Neural progenitor cell (in vitro differentiated cells): ENCODE measurements at places on chromosomes 2 and 18. TPM values are rescaled to one million over a fixed set of nuclear protein-coding genes. Genes with fewer than 3 reads are reported as not detected.

DNA sequence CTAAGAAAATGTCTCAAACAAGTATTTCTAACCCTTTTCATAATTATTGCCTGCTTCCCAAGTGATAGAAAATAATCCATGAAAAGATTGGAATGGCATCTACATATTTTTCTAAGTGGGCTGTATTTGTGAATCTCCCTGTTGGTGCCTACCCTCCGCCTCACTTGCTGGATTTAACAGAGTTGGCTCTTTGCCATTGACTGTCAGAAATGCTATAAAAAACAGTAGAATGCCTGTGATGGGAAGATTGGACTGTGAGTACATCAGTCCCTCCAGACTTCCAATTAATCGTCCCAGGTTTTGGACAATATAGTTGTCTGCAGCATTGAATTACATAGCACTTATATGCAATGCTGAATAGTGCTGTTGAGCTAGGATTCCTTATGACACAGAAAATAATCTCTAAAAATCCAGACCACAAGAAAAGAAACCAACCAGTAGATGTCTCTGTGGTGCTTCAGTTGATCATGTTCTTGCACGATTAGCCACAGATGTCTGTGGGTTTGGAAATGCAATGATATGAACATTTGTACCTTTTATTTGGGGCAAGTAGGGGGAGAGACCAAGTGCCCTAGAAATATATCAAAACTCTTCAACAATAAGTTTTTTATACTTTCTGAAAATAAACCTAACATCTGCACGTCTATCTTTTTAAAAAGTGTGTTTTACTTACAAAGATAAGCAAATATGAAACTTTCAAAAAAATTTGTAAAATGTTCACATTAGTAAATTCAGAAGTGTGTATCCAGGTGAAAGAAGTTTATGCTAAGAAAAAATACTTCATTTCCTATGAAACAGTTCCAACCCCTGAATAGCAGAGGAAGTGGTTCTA is 88.5 kb downstream of the DYNAP start:
- peaks cover 11% of the 10 kb centered on the region for H3K4me1 ChIP-seq
- H3K27ac ChIP-seq = no peak overlapping the region
- H3K4me3 ChIP-seq = no peak overlapping the region
- no peaks in the 10 kb centered on the region for H3K36me3 ChIP-seq
- peak; percentile 49 for DNase-seq

GRCh38 chr2:8534729-8535468 is 147.0 kb upstream of the ID2 start:
- H3K4me1 ChIP-seq = peaks cover 7% of the 10 kb centered on the region
- no peak overlapping the region for H3K27ac ChIP-seq
- H3K27me3 ChIP-seq = no peaks in the 10 kb centered on the region
- no peak for DNase-seq

GRCh38 chr2:200993097-200993496 is 29.6 kb upstream of the ORC2 start:
- no peaks in the 10 kb centered on the region for H3K36me3 ChIP-seq
- H3K4me3 ChIP-seq = no peak overlapping the region

DNA sequence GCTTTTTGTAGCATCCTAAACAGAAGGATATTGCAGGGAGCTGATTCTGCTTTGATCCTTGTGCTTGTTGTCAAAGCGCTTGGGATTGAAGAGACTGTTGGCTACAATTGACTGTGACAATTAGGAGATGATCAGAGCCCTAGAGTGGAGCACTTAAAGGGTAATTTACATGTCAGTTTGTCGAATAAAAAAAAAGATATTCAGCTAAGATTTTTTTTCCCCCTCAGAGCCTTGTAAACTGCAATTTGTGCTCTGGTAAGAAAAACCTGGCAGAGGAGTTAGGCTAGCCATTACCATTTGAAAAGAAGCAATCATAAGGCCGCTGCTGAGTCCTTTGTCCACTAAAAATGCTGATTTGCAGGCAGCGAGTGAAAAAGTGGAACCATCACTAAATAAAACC is 47.8 kb upstream of the ZEB2 start:
- peak; percentile 45 for DNase-seq
- no peaks in the 10 kb centered on the region for H3K27me3 ChIP-seq
- peak overlapping the region; percentile 49 for H3K27ac ChIP-seq
- H3K4me3 ChIP-seq = peak overlapping the region; percentile 24

The POTEE gene
- 4.8 and 6.5 TPM in 2 replicates for total RNA-seq

GRCh38 chr2:55106148-55106547 is 55.9 kb upstream of the RTN4 start:
- H3K27ac ChIP-seq = no peak overlapping the region
- H3K27me3 ChIP-seq = no peaks in the 10 kb centered on the region
- no peaks in the 10 kb centered on the region for H3K36me3 ChIP-seq
- H3K4me3 ChIP-seq = no peak overlapping the region
- DNase-seq = no peak

DNA sequence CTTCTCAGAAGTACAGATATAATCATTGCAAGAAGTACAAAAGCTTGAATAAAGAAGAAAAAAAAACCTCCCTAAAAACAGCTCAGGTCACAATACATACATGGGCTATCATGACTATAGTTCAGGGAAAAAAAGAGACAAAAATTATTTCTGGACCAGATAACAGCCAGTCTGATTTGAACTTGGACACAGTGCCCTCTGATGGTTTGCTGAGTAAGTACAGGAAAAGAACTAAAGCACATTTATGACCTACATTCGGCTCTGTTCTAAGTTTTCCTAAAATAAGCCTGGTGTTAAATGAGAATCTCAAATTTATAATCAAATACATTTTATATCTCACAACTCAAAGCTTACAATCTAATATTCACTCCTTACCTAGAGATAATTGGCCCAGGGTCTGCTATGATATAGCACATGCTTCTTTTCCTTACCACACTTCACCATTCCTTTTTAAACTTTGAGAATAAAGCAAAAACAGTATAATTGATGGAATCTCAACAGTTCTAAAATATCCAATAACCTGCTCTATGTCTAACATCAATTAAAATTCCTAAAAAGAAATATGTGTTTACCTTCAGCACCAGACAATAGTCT is 81.1 kb downstream of the RAPH1 start:
- no peaks in the 10 kb centered on the region for H3K27me3 ChIP-seq
- H3K36me3 ChIP-seq = peaks cover 7% of the 10 kb centered on the region
- H3K27ac ChIP-seq = no peak overlapping the region
- DNase-seq = peak; percentile 30

DNA sequence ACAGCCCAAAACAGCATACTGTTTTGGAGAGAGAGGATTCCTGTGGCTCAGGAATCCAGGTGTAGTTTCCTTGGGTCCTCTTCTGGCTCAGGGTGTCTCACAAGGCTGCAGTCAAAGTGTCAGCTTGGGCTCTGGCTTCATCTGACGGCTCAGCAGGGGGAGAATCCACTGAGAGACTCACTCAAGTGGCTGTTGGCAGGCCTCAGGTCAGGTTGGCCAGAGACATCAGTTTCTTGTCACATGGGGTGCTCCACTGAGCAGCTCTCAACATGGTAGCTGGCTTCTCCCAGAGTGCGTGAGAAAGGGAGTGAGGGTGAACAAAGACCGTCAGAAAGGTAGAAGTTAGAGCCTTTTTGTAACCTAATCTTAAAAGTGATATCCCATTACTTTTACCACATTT is 168.4 kb downstream of the SOCS6 start:
- H3K36me3 ChIP-seq = no peaks in the 10 kb centered on the region
- no peak overlapping the region for H3K4me3 ChIP-seq
- no peaks in the 10 kb centered on the region for H3K27me3 ChIP-seq

- no peak overlapping the region for H3K27ac ChIP-seq
- H3K27me3 ChIP-seq = no peaks in the 10 kb centered on the region
- no peaks in the 10 kb centered on the region for H3K4me1 ChIP-seq
- DNase-seq = no peak
Measured at GRCh38 chr2:30670453-30670852, 136.8 kb downstream of the CAPN13 start.

DNA sequence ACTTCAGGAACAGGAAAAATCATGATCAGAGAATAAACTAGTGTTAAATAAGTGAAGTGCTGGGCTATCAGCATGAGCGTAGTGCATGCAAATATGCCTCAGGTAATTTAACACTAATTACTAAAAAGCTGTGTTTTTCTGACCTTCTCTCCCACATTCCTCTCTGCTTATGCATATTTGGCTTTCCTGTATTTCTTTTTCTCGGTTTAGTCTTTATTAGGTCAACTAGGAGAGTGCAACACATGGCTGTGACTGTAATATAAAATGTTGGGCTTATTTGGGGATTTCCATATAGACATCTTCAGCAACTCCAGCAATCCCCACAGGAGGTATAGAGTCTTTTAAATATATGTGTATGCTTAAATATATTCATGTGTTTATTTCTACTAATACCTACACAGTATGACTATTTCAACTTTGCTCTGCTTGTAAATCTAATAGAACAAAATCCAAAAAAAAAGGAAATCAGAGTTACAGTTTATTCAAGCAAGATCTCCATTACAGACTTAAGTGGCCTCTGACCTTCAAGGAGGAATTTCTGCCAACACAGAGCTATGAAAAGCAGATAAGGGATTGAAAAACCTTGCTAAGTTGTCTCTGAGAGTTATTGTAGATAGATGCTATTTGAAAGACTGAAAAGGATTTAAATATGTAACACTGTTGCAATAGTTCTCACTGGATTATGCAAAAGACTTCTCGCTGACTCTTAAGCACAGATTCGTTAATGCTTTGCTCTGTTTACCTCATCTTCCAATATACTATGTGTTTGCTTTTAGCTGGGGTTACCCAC is 359.5 kb upstream of the RGPD4 start:
- no peak overlapping the region for H3K27ac ChIP-seq
- H3K4me3 ChIP-seq = no peak overlapping the region
- H3K27me3 ChIP-seq = no peaks in the 10 kb centered on the region
- H3K36me3 ChIP-seq = no peaks in the 10 kb centered on the region
- no peak for DNase-seq
- no peaks in the 10 kb centered on the region for H3K4me1 ChIP-seq

- DNase-seq = no peak
- no peaks in the 10 kb centered on the region for H3K27me3 ChIP-seq
- no peak overlapping the region for H3K4me3 ChIP-seq
Measured at GRCh38 chr2:332592-332991, 44.7 kb upstream of the ALKAL2 start.

- no peak for DNase-seq
- no peaks in the 10 kb centered on the region for H3K36me3 ChIP-seq
- H3K4me3 ChIP-seq = no peak overlapping the region
Measured at GRCh38 chr2:28507796-28508764, 12.2 kb downstream of the PLB1 start.

GRCh38 chr2:29106980-29107388 is 8.2 kb upstream of the CLIP4 start:
- H3K4me1 ChIP-seq = peaks cover 6% of the 10 kb centered on the region
- H3K4me3 ChIP-seq = no peak overlapping the region
- DNase-seq = peak; percentile 36
- H3K36me3 ChIP-seq = no peaks in the 10 kb centered on the region

DNA sequence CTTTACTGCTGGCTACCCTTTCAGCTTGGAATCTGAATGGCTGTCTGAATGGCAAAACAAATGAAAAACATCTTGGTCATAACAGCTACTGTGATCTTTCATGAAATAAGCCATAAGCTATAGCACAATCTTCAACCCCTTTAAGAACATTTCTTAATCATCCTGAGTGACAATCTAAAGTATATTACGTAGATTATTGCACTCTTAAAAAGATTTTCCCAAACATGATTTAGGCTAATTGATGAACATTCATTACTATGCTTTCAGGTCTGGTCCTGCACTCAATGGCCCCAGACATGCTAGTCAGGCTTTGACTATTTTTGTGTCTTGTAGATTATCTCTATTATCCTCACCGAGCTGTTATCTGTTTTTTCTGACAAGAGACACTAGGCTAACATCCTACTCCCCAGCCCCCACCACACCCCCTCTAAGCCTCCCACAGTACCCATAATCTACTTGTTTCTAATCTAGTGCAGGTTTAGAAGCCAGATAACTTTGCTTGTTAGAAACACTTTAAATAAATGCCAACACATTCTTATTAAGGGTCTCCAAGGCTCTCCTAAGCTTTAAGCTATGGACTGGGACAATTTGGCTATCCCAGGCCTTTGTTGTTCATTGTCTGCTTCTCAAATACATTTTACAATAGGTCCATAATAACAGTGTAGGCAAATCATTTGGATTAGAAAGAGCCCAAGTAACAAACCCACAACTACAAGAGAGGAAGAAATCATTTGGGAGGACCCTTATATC is 4.2 kb downstream of the SMAD2 start:
- H3K4me1 ChIP-seq = peaks cover 57% of the 10 kb centered on the region
- DNase-seq = peak; percentile 41
- no peaks in the 10 kb centered on the region for H3K27me3 ChIP-seq
- H3K4me3 ChIP-seq = peak overlapping the region; percentile 99
- peak overlapping the region; percentile 99 for H3K27ac ChIP-seq

- no peaks in the 10 kb centered on the region for H3K4me1 ChIP-seq
- H3K27ac ChIP-seq = no peak overlapping the region
- H3K36me3 ChIP-seq = no peaks in the 10 kb centered on the region
Measured at GRCh38 chr18:28884304-28884703, 707.4 kb upstream of the CDH2 start.

The ATP6V1B1 gene
- 0.99 and 1.1 TPM in 2 replicates for total RNA-seq

GRCh38 chr2:75290600-75291150 is 91.4 kb upstream of the TACR1 start:
- no peaks in the 10 kb centered on the region for H3K27me3 ChIP-seq
- no peaks in the 10 kb centered on the region for H3K36me3 ChIP-seq
- H3K27ac ChIP-seq = no peak overlapping the region
- H3K4me1 ChIP-seq = no peaks in the 10 kb centered on the region
- H3K4me3 ChIP-seq = no peak overlapping the region

The PLEKHH2 gene
- 7.9 and 11.2 TPM in 2 replicates for total RNA-seq

- peaks cover 17% of the 10 kb centered on the region for H3K4me1 ChIP-seq
- H3K27me3 ChIP-seq = no peaks in the 10 kb centered on the region
- DNase-seq = no peak
- H3K27ac ChIP-seq = no peak overlapping the region
- peaks cover 20% of the 10 kb centered on the region for H3K36me3 ChIP-seq
Measured at GRCh38 chr18:35239314-35239713, 1.5 kb upstream of the ZNF397 start.

- no peaks in the 10 kb centered on the region for H3K27me3 ChIP-seq
- no peak overlapping the region for H3K27ac ChIP-seq
- H3K36me3 ChIP-seq = no peaks in the 10 kb centered on the region
- DNase-seq = peak; percentile 43
- peaks cover 65% of the 10 kb centered on the region for H3K4me1 ChIP-seq
Measured at GRCh38 chr2:16321872-16322271, 343.8 kb downstream of the CYRIA start.

The UGT1A6 gene
- not detected in 2 replicates for total RNA-seq

DNA sequence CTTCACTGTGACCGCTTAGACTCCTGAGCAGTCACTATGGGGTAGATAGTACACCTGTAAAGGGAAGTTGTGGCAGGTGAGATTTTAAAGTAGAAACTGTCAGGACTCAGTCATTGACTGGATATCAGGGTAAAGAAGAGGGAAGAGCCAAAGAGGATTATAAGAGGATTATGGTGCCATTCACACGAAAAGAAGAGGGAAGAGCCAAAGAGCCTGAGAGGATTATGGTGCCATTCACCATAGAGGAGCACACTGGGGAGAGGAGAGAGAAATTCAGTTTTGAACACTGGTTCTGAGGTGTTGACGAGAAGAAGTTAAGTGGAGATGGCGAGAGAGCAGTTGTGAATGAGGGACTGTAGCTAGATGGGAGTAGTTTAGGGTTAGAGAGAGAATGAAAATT is 16.9 kb upstream of the KCNJ13 start:
- H3K36me3 ChIP-seq = peaks cover 6% of the 10 kb centered on the region
- peak overlapping the region; percentile 61 for H3K27ac ChIP-seq
- H3K27me3 ChIP-seq = no peaks in the 10 kb centered on the region
